ENCODE measurements at places on chromosomes 1 and 21.

GRCh38 chr1:116553386-116554115 lies 17.3 kb downstream of the CD58 start:
- DNase-seq: no peak

- no peak for DNase-seq
Observed at GRCh38 chr1:223512057-223512456, 118.8 kb downstream of the CCDC185 start.

DNA sequence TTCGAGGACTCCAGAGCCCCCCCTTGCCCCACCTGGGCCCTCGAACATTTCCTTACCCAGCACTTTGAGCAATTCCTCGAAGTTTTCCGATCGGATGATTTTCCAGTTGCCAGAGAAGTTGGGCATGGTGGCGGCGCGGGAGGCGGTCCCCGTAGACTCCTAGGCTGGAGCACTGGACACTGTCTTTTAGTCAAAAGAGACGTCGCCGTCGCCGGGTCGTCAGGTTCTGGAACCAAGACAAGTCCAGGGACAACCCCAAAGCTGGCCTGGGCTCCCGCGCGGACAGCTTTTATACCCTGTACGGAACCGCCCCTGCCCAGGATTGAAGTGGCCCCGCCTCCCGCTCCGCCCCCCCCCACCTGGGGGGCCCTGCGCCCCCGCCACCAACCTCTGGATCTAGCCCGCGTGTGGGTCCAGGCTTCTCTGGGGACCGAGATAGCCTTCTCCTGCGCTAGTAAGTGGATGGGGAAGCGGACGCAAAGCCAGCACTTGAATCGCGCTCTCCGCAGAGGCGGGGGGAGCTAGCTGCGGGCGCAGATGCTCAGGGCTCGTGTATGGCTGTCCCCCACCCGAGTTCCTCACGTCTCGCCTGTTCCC lies at the start of gene CRABP2:
Gene CRABP2, minus strand, starts transcription at position 263 of the 597 bp plus-strand sequence. Its CDS starts 137 bp downstream, at position 126.
- DNase-seq: peak; percentile 35

DNA sequence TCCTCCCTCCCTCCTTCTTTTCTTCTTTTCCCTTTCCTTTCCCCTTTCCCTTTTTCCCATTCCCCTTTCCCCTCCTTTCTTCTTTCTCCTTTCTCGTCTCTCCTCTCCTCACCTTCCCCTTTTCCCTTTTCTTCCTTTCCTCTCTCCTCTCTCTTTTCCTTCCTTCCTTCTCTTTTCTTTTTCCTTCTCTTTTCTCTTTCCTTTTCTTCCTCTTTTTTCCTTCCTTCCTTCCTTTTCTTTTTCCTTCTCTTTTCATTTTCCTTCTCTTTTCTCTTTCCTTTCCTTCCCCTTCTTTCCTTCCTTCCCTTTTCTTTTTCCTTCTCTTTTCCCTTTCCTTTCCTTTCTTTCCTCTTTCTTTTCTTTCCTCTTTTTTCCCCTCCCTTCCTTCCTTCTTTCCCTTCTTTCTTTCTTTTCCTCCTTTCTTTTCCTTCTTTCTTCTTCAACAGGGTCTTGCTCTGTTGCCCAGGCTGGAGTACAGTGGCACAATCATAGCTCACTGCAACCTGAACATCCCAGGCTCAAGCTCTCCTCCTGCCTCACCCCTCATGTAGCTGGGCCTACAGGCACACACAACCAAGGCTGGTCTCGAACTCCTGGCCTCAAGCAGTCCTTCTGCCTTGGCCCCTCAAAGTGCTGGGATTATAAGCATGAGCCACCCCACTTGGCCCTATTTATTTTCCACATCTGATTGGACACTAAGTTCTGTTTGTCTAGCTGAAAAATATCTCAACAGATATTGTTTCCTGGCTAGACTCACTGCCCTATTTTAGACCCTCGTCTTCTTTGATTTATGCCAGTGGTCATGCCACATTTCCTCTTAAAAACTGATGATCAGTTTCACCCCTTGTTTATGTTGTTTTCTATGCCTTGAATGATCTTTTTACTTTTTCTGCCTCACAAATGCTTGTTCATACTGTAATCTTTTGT lies 57.1 kb upstream of the MACF1 start:
- no peak for DNase-seq

All from activated naive CD4-positive, alpha-beta T cell treated with anti-CD3 and anti-CD28 coated beads for 36 hours (primary cell).